Fibroblast of skin of scalp (primary cell): ENCODE measurements at places on chromosomes 11 and 22.

DNA sequence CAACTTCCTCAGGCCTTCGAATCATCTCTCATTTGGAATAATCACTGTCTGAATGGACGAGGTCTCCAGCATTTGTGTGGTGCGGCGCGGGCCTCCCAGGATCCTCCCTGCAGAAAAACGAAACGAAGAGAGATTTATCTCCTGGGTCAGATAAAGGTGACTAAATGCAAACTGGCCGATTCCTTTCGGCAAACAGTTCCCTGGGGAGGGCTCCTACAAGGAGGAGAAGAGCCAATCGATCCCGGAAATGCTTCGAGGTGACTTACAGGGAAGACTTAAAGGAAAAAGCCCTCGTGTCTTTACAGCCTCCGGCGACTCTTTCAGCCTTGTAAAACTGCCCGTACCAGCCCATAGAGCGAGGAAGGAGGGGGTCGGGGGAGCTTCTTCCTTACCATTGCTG, 126.5 kb downstream of the MIAT start:
- DNase-seq, result no peak

DNA sequence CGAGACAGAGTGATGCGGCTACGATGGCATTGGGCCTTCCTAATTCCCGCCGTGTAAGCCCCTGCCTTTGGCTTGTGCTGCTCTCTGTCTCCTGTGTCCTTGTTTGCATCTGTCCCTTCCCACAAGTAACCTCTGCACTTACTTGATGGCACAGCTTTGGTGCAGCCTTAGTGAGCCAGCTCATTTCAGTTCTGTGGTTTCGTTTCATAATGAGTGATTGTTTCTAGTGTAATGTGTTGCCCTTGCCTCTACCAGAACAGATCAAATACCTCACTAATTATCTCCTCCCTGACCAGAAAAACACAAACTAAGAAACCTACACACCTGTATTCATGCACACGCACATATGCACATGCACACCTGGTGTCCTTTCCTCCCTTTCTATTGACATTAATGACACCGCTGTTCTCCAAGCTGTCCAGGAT, 58.8 kb downstream of the GRK3 start:
- DNase-seq, result no peak

GRCh38 chr11:43825217-43825816, 55.3 kb upstream of the ALKBH3 start:
- DNase-seq, result peak; percentile 45

- DNase-seq, result no peak
These were observed 19.8 kb upstream of the SUSD2 start for GRCh38 chr22:24161485-24161884.

DNA sequence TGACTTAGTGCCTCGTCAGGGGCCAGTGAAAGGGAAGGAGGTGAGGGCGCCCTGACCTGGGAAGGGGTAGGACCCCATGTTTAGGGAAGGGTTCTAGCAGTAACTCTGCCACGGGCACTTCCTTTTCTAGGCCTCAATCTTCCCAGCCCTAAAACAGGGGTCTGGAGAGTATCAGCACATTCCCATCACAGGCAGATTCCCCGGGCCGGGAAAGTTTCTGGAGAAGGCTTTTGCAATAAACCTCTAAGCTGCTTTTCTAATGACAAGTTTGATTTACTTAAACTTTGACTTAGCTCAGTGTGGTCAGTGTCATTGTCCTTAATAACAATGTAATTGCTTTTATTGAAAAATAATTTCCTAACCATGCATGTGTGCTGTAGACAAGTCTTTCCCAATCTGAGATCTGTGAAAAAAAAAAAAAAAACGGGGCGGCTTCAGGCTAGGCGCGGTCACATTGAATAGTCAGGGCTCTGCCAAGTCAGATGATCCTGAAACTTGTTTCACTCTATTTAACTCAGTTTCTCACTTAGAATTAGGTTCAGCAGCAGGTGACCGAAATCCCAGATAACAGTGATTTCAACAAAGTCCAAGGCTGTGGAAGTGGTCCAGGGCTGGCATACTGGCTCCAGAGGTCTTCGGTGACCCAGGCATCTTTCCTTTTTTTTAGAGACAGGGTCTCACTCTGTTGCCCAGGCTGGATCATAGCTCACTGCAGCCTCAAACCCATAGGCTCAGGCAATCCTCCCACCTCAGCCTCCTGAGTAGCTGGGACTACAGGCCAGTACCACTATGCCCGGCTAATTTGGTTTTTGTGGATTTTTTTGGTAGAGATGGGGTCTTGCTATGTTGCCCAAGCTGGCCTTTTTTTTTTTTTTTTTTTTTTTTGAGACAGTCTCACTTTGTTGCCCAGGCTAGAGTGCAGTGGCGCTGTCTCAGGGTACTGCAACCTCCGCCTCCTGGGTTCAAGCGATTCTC, 19.5 kb upstream of the TAB1 start:
- no peak for DNase-seq

DNA sequence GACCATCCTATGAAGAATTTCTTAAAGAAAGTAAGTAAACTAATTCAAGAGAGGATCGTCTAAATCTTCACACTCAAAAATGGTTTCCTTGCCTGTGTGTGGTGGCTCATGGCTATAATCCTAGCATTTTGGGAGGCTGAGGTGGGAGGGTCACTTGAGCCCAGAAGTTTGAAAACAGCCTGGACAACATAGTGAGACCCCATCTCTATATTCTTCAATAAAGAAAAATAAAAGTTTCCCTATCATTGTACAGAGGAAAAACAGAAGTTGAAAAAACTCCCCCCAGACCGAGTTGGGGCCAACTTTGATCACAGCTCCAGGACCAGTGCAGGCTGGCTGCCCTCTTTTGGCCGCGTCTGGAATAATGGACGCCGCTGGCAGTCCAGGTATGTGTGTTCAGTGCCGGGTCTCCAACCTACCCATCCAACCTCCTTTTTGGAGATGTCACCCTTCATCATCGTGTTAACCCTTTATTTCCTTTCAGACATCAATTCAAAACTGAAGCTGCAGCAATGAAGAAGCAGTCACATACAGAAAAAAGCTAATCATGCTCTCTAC, 3.0 kb downstream of the RPS25 start:
- no peak for DNase-seq

GRCh38 chr11:1467270-1467669, 19.3 kb downstream of the MOB2 start:
- no peak for DNase-seq

- no peak for DNase-seq
These were observed 122.6 kb downstream of the ABTB2 start for GRCh38 chr11:34235189-34235588.

DNA sequence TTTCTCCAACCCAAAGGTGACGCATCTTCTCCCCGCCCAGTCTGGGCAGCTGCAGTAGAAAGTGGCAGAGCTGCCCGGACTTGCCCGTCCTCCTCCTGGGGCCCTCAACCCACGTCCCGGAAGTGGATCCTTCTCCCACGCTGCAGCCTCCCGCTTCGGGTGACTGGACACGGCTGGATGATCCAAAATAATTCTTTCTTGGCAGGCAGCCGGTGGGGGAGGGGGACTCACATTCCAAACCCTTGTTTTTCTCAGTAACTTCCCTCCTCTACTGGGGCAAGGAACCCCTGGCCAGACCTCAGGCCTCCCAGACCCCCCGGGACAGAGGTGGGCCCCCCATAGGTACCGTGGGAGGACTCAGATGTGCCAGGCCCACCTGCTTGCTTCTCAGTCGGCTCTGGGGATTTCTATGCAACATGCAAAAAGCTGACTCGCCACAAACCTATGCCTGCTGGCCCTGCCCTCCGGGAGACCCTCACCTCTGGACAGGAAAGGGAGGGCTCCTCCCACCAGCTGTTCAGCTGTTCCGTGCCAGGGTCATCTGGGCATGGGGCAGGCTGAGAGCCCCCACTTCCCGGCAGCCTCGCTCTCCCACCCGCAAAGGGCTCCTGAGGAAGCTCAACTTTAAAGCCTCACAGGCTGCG, 1.4 kb downstream of the PLXNB2 start:
- DNase-seq, result peak; percentile 95

DNA sequence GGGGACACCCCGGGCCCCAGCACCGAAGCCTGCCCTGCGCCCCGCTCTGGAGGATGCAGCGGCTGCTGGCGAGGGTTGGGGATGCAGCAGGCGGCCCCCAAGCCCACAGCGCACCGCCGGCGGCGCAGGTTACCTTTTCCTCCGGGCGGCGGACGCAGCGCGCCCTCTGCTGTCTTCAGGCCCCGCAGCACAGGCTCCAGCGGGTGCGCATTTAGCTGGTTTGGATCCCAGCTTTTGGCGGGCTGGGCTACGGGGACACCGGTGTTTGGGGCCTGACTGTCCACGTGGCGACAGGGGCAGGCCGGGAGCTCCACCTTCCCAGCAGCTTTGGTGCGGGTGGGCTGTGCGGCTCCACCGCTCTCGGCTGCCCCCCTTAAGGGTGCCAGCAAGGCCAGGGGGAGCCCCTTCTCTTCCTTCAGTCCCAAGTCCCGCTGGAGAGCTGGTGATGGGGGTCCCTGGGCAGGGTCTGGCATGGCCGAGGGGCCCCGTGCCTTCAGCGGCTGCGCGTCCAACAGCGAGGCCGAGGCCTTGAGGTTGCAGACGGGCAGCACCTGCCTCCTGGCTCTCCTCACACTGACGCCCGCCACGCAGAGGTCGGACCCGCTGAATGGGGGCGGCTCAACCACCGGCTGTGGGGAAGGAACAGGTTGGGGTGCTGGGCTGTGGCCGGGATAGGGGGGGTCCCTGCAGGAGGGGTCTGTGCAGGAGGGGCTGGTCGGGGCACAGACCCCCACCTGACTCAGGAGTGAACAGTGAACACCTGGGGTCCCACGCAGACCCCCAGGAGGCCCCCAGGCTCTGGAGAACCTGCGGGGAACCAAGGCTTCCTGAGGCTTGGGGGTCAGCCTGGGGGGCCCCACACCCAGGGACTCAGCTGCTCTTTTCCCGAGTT, 18.0 kb upstream of the IL17REL start:
- DNase-seq, result peak; percentile 56

GRCh38 chr11:128789497-128790150, 77.5 kb downstream of the KCNJ1 start:
- DNase-seq, result no peak

GRCh38 chr11:134015556-134015955, 53.3 kb upstream of the JAM3 start:
- DNase-seq, result no peak

DNA sequence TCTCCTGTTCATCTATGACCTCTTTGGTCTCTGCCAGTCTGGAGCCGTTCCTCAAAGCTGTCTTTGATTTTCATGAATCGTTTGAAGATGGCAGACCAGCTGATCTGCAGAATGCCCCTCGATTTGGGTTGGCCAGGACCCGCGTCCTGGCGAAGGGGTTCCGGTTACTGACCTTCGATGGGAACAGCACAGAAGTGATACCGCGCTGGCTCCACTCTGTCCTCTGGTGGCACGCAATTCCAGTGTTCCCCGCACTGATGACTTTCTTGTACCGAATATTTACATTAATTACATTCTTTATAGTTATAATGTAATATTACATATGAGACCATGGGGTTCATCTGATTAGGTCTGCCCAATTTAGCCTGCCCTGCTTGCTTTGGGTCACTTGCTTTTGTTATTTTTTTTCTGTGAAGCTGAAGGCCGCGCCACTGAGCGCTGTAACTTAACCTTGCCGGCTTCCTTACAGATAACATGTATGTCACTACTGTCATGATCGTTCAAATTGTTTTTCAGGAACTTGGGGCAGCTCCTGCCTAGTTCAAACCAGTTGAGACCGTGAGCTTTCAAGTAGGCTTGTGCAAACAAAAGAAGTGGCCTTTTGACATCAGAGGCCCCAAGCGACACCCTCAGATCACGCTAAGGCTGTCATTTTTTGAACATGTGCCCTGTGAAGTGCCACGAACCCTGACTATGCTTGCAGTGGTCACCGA, 4.1 kb upstream of the USP18 start:
- DNase-seq, result no peak

- DNase-seq, result no peak
These were observed 1.2 kb downstream of the KLHL35 start for GRCh38 chr11:75431533-75432525.

DNA sequence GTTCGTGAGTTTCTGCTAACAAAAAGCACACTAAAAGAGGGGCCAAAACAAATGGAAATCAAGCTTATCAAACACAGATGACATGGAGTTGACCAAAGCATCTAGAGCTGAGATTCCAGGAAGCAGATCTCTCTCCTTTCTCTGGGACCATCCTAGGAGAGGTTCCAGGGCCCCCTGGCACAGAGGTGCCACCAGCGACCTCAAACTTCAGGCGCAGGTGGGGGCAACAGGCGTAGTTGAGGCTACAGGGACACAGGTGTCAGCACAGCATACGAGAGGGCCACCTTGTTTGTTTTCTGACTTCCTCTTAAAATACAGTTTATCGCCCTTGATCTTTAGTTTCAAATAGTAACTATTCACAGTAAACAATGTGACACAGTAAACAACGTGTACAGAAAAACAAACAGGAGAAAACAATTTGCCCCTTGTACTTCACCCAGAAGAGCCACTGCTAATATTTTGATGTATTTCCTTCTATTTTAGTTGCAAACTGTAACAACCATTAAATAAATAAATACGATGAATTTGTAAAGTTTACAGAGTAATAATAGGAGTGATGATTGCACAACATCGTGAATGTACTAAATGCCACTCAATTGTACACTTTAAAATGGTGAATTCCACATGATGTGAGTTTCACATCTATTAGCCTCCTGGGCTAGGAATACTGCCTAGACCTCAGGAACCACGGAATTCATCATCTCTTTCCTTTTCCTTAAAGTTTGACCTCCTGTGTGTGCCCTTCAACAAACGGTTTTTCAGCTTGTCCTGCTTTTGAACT, 52.2 kb downstream of the IGLL5 start:
- DNase-seq, result no peak

- DNase-seq, result no peak
These were observed at the start of gene XKR3 for GRCh38 chr22:16824716-16825687. XKR3 (minus strand) TSS chr22:16825411; CDS start chr22:16808073, 17,338 bp downstream.

GRCh38 chr11:46105926-46106325, 15.3 kb downstream of the PHF21A start:
- DNase-seq, result no peak

GRCh38 chr22:49925525-49926128, 7.2 kb downstream of the CRELD2 start:
- no peak for DNase-seq

DNA sequence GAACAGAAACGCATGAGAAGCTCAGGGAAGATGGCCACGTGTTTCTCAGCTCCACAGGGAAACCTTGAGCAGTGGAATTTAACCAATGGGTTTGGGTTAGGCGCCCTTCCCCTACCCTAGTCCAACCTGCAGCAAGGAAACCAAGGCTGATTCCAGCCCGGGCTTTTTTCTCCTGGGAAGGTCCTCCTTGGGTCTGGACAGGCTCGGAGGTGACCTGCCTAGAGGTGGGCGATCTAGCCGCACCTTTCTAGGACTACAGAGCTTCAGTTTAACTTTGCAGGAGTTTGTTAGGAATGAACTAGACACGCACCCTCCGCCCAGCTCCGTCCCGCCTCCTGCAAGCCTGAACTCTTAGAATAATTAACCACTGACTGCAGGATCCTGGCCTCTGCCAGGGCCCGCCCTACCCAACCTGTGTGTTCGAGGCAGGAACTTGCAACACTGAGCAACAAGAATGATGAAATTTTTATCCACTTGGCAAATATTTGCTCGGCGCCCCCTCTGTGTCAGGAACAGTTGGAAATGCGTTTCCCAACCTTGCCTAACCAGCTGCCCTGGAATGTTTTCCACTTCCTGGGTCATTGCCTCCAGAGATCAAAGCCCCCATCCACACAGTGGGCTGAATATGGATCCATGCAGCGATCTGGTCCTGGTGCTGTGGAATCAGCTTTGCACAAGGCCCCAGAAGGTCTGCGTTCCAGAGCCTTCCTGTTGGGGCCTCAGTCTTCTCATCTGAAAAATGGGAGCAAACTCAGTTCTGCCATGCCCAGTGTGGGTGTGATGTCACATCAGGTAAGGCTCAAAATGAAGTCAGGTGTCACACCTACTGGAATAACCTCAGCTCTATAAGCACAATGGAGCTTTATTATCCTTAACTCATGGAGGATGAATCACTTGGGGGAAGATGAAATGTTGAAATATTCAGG, 13.3 kb downstream of the MPST start:
- DNase-seq, result peak; percentile 66
